ENCODE measurements at places on chromosomes 12 and 14.

- no peak for DNase-seq
Measured at GRCh38 chr14:68248481-68249255, 429.1 kb downstream of the RAD51B start.

GRCh38 chr14:87955501-87955900 is 37.5 kb downstream of the GALC start:
- no peak for DNase-seq

DNA sequence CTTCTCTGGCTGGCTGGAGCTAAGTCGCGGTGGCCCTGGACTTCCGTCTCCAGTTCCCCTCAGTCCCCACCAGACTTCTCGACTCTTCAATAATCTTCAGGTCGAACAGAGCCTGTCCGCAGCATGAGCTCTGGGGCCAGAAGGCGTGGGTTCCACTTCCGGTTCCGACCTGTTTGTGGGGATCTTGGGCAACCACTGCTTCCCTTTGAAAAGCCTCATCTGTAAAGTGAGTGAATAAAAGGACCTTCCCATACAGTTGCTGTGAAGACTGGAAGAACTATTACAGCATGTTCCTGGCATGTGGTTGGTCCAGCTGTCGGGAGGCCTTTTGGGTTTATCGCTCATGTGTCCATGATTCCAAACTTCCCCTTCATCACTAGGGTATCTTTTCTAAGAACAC is 19.4 kb downstream of the ADGRD1 start:
- DNase-seq: no peak

DNA sequence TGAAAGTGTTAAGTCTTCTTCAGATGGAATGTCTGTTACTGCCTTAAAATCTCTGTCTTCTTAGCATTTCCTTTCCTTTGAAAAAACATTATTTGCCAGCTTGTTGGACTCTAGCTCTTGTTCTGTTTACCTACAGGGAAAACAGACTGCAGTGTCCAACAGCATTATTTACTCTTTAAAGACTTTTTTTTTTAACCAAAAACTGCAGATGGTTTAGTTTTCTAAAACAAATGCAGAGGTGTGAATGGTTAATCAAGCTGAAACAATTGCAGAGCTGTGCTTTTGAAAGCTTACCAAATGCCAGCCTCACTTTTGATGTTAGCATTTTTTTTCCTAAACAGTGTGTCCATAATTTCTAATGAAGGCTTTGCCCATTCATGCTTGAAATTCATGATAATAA is 323.3 kb downstream of the TMEM117 start:
- no peak for DNase-seq

- DNase-seq: no peak
Measured at GRCh38 chr12:57927086-57927485, 14.3 kb upstream of the ATP23 start.

GRCh38 chr14:26427097-26427496 is 170.7 kb downstream of the NOVA1 start:
- no peak for DNase-seq

DNA sequence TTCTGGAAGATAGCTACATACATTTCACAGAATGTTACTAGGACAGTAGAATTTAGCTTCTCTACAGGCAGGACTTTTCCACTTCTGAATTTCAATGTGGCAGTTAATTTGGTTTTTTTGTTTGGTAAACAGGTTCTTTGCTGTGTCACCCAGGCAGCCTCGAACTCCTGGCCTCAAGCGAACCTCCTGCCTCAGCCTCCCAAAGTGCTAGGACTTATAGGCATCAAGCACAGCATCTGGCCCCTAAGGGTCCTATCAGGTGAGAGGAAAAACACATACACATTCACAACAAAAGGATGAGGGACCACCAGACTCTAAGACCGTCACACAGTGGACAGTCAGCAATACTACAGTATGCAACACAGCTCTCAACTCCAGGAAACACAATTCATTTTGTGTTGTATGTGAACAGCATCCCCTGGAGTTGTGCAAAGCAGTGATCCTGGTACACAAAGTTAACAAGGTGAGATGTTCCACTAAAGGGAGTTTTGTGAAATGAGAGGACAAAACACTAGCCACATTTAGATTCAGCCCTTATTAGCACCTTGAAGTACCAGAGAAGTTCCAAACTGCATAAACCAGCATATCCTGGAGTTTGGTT is 6.9 kb downstream of the ATP2B1 start:
- no peak for DNase-seq

GRCh38 chr12:65612440-65612839 is 211.8 kb upstream of the HMGA2 start:
- DNase-seq: no peak

GRCh38 chr12:120625557-120626419 is 14.6 kb upstream of the CABP1 start:
- no peak for DNase-seq

DNA sequence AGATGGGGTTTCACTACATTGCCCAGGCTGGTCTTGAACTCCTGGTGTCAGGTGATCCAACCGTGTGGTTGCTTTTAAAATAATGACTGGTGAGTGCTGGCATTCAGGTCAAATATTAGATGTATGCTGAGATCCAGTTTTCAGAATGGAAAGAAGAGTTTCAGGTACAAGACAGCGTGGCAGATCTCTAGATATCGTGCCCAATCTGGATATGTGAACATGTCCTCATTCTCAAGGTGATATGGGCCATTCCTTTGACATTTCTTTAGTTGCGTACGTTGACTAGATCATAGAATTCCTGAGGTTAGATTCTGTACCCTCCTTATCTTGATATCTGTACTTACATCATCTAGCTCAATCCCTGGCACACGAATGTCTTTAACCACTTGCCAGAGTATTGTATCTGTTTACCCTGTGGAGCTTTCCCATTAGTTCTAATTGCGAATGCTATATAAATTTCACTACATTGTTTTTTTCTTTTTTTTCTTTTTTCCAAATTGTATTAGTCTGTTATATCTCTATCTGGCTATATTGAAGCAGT is 80.2 kb downstream of the ANO6 start:
- no peak for DNase-seq

DNA sequence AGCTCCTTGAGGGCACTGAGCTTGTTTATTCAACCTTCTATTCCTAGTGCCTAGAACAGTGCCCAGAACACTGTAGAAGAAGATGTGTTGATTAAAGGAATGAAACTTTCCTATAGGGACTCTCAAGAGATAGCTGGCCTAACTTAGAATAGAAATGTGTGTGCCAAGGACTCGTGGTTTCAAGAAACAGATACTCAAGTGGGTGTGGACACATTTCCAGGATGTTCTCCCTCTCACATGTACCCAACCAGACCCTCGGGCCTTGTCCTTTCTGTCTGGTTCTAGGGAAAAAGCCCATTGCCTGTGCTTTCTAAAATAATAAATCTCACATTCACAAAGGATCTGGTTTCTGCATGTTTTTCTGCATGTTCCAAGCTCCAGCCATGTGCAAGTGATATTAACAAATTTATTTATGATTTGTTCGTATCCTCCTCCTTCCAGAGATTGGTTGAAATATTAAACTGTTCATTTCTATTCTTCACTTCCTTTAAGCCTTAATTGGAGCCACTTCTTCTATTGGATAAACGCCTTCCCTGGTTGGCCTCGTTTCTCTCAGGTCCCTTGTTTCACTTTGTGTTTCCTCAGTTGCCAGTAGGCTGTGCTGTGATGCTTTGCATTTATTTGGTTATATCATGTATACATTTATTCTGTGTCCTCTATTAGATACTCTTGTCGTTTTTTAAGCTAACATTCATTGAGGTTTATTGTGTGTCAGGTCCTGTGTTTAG is 89.8 kb downstream of the CRADD start:
- no peak for DNase-seq

GRCh38 chr12:5479761-5480160 is 47.9 kb downstream of the NTF3 start:
- no peak for DNase-seq

- DNase-seq: no peak
Measured at GRCh38 chr12:131254374-131254773, 300.7 kb downstream of the ADGRD1 start.

DNA sequence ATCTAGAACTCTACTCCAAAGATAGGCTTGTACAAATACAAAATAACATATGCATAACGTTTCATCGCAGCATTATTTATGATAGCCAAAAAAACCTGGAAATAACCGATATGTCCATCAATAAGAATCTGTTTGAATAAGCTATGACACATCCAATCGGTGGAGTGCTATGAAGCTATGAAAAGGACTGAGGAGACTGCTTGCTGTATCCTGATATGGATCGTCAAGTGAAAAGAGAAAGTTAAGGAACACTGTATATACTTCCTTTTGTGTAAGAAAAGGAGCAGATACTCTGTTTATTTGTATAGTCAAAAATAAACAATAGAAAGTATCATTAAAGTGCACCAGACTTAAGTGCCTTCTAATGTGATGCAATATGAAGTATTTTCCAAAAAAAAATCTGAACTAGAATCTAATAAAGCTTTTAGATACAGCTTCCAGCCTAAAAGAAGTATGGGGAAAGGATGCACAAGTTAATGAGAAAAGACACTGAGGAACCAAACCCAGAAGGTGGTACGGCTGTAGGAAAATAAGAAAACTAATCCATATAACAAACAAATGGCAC is 645 bp upstream of the KLHDC1 start:
- DNase-seq: no peak

DNA sequence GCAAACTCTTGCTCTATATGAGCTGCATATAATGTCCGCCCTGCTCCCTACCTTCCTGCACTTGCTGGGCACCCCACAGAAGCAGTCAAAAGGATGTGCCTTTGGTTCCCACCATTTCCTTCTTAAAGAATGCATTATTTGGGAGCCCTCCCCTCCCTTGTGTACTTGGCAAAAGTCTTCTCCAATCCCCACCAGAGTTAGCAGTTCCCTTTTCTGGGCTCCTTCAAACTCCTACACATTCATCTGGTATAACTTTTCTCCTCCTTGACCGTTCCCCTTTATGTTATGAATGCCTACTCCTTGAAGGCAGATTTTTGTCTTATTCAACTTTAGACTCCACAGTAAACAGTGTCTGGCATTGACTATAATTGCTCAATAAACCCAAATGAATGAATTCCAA is 27.8 kb downstream of the AREL1 start:
- no peak for DNase-seq

DNA sequence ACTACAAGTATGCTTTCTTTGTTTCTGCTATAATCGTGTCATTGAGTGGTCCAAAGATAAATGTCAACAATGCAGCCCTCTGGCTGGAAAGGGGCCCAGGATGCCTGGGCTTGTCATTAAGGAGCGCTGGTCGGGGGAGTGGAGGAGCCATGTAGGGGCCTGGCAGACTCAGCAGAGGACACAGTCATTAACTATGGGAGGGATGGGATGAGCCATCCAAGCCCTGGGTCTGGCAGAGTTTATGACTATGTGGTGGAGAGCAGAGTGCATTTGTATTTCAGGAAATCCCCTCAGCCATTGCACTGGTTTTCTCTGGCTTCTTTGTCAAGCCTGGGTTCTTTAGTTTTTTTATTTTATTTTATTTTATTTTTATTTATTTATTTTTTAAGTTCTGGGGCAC is 243.1 kb downstream of the C12orf75 start:
- no peak for DNase-seq

DNA sequence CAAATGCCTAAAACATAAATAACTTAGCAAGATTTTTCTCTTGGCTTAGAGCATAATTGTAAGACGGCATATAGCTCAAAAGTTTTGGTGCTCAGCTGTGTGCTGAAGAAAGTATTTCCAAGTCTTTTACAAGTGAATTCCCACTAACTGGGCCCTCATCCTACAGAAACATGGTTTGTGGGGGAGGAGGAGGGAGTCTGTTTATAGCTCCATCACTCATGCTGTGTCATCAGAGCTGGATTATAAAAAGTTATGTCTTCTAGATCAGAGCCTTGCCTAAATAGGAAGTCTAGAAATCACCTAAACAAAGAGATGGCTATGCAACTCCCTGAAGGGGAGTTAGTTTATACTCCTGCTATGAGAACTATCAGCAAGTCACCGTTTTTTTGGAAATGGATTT is 65.9 kb upstream of the OTOGL start:
- no peak for DNase-seq

DNA sequence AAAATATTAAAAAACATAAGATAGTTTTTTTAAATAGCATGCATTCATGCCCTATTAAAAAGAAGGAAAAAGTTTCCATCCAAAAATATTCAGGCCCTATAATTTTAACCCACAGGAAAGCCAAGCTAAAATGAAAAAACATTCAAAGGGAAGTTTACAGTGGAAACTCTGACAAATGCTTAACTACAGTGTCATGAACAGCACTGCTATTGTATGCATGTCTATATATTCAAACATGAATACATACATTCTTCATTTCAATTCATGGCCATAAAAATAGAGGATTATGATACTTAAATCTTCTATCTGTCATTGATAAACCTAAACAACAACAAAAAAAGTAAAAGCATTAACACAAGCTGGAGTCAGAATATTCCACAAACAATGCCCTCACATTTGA is 67.4 kb downstream of the PPP2R5E start:
- DNase-seq: no peak

- no peak for DNase-seq
Measured at GRCh38 chr14:82855912-82856391, 1322.3 kb upstream of the SEL1L start.

DNA sequence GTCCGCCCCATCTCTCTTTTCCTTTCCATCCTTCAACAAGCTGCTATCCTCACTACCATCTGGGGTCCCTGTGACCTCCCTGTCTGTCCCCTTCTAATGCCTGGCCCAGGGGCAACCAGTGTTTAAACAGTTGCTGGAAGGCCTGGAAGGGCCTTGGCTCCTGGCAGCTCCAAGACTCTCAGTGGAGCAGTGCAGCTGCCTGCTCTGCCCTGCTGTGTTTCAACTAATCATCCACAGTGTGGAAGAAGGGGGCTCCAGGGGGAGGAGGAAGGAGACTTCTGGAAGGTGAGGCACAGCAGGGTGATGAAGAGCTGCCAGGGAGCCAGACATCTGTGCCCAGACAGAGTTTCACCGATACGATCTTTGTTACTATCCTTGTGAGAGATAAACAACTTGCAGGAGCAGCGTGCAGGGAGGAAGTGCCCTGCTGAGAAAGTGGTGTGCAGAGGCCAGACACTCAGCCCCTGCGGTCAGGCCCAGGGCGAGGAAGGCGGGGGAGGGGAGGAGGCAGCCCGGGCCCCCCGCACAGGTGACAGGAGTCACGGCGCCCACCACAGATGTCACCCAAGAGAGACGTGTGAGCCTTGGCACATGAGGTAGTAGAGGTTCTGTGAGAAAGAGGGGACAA is 1061.8 kb downstream of the BCL11B start:
- no peak for DNase-seq

DNA sequence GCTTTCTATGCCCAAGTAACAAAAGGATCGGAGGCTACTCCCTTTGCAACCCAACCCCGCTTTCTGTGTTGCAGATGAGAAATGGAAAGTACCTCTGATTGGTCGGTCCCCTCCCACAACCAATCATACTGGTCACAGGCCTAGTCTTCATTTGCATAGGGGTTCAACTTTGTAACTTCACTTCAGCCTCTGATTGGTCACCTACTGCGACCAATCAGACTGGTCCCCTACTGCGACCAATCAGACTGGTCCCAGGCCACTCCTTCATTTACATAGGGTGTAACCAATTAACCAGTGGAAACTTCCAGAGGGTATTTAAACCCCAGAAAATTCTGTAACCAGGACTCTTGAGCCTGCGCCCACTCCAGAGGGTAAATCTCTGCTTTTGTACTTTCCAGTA is 906.4 kb upstream of the TMEM132C start:
- DNase-seq: no peak

- DNase-seq: no peak
Measured at GRCh38 chr14:64293976-64294671, at the start of gene ESR2. ESR2 (minus strand) TSS chr14:64294371; CDS start chr14:64282985, 11,386 bp downstream.

All from stimulated activated CD4-positive, alpha-beta T cell treated with anti-CD3 and anti-CD28 coated beads, Interleukin-1b, Interleukin-23, amount 100 ng/mL, for 1 hour (primary cell).